Stimulated activated CD4-positive, alpha-beta T cell treated with anti-CD3 and anti-CD28 coated beads, Interleukin-2, amount 100 ng/mL, for 48 hours (primary cell): ENCODE measurements at places on chromosomes 16 and 17.

- peak; percentile 86 for DNase-seq
Measured at GRCh38 chr16:68040506-68041288, 17.6 kb downstream of the DUS2 start.

DNA sequence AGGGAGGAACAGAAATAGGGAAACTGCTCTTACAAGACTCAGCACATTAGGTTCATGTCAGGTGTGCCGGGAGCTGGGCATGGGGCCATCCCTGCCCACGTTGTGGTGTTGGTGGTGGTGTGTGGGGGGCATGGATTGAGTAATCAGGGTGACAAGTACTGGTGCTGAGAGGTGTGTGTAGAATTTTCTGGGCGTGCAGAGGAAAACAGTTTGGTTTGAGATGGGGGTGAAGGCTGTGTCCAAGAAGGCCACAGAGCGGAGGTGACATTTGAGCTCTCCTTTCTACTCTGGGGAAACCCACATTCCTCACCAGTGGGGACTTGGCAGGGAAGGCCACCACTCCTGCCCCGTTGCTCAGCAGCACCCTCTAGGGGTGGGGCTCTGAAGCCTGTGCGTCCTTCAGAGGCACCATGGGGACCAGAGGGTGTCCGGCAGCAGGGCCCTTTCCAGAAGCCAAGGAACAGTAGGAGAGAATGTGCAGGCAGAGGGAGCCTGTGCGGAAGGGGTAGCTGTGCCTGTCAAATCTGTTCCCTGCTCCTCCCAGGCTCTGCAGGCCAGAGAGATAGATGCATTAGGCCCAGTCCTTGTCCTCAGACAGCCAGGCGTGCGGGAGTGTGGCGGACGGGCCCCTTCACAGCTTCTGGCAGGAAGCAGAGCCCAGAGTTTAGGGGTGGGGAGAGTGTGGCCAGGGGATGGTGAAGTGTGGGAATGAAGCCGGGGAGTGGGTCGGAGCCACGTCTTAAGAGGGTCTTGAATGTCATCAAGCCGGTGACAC lies 48.7 kb upstream of the GSE1 start:
- DNase-seq, result peak; percentile 32

DNA sequence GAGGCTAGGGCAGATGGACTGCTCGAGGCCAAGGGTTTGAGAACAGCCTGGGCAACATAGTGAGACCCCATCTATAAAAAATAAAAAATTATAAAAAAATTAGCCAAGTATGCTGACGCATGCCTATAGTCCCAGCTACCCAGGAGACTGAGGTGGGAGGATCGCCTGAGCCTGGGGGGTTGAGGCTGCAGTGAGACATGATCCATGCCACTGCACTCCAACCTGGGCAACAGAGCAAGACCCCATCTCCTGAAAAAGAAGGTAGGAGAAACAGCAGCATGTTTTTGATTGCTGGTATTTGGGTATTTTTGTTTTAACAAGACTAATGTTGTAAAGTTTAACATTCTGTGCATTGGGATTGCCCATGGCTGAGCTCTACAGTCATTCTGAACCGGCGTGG lies 8.9 kb upstream of the DDX19A start:
- no peak for DNase-seq

DNA sequence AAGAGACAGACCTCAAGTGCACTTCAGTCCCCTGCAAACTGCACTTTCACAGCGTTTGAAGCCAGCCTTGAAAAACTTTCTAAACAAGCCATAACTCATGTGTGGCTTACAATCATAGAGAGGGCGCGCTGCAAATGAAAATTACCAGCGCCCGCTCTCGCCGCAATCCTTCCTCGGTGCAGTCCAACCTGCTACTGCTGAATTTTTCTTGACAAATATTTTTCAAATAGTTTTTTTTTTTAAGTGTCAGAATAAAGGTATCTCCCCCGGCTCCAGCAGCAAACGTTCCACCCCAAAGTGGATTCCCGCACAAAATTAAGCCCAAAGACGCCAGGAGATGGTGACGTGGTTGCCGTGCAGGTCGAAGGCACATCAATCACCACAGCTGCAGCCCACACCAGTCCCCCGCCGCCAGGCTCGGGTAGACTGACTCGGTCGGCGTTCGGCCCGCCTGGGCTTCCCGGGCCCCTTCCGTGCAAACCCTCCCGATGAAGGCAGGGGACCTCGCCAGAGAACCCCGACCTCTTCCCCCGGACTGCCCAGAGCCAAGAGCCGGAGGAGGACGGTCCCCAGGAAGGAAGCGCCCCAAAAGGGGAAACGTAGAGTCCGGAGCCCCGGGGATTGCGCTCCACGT lies 630 bp downstream of the GRB2 start:
- peak; percentile 47 for DNase-seq

GRCh38 chr16:86571530-86571915 lies 4.9 kb downstream of the FOXC2 start:
- DNase-seq, result no peak

GRCh38 chr17:39217734-39218369 lies 7.9 kb downstream of the STAC2 start:
- DNase-seq, result no peak

- DNase-seq, result peak; percentile 30
Measured at GRCh38 chr16:88570691-88571092, 489 bp downstream of the ZC3H18 start.

DNA sequence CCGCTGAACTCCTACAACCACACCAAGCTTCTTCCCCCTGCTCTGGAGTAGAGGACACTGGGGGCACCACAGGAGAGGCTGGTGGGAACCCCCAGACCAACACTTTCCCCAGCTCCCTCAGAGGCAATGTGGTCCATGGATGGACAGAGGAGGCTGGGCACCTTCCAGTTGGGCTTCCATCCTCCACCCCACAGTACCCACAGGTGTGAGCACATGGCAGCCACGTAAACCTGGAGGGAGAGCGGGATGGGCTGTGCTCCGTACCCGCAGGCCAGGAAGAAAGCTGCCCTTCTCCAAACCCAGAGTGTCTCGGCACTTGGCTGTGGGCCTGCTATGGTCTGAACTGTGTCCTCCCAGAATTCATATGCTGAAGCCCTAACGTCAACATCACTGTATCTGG lies 1.7 kb downstream of the SGSH start:
- no peak for DNase-seq

DNA sequence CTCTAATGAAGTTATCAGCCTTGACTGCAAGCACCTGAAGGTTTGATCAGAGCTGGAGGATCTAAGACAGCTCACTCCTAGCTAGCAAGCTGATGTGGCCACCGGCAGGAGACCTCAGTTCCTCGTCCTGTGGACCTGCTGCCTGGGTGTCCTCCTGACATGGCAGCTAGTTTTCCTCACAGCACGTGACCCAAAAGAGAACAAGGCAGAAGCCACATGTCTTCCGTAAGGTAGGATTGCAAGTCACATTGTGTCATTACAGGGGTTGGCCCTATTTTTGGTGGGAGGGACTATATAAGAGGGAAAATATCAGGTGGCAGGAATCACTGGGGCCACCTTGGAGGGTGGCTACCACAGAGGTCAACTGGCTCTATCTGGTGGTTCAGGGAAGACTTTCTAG lies 18.1 kb upstream of the WWOX start:
- no peak for DNase-seq

DNA sequence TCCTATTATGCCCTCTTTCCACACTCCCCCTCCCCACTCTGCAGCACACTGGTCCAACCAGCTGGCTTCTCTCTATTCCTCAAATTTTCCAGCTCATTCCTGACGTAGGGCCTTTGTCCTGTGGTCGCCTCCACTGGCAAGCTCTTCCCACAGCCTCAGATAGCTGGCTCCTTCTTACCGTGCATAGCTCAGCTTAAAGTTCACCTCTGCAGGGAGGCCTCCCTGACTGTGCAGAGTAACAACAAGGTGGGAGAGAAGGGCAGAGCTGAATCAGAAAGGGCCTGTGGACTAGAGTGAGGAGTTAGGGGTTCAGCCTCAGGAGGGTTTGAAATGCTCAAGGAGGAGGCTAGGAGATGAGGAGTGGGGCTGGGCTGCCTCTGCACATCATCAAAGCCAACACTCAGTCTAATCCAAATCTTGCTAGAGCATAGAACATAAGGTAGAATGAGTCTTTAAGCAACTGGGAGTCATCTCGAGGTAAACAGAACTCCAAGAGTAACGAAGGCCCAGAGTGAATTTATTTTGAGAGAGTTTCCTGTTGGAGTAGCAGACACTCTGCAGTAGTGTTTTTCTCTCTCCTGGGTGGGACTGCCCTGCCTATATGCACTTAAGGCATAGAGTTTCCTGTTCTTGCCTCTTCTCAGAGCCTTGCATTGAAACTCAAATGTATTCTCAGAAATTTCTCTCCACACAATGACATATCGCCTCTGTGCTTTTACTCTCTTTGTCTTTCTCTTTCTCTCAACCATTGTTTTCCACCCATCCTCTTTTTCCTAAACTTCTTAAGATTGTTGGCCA lies 19.4 kb downstream of the SPPL2C start:
- no peak for DNase-seq

DNA sequence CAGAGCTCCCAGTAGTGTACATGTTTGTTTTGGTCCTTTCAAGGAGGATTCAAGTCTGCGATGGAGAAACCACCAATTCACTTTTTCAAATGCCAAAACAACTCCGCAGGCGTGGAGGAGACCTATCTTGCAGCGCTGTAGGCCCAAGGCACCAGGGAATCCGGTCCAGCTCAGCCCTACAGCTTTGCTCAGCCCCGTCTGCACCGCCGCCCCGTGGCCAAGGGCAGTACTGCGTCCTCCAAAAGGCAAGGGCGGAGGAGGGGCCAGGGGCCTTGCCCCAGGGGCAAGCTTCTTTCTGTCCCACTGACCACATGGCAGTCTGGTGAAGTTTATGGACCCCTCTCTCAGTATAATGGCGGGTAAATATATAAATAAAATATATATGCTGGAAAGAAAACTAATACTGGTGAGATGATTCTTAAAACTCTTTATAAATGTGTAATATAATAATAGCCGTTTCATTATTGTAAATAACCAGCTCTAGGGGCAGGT lies 709 bp upstream of the CD300LG start:
- DNase-seq, result peak; percentile 86

GRCh38 chr16:15866451-15866850 lies 9.6 kb upstream of the MYH11 start:
- no peak for DNase-seq

DNA sequence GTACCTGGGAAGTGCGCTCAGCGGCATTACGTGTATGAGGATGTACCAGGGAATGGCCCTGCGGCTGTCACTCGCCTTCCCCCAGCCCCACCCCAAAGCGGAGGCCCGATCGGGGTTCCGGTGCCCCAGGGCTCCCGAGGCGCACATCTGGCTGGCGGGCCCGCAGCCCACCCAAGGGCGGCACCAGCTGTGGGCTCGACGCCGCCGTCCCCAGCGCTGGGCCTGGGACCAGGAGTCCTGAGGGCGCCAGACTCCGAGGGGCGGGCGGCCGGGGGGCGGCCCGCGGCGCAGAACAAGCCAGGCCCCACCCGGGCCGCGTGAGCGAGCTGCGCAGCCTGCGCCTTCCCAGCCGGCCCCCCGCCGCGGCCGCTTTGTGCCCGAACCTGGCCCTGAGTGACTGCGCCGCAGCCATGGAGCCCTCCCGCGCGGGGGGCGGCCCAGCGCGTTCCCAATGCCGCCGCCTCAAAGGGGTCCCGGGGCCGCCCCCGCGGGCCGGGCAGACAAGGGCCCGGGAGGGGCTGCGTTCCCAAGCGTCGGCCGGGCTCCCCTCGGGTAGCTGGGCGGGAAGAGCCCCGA lies 17.4 kb downstream of the ZNF423 start:
- DNase-seq, result no peak

DNA sequence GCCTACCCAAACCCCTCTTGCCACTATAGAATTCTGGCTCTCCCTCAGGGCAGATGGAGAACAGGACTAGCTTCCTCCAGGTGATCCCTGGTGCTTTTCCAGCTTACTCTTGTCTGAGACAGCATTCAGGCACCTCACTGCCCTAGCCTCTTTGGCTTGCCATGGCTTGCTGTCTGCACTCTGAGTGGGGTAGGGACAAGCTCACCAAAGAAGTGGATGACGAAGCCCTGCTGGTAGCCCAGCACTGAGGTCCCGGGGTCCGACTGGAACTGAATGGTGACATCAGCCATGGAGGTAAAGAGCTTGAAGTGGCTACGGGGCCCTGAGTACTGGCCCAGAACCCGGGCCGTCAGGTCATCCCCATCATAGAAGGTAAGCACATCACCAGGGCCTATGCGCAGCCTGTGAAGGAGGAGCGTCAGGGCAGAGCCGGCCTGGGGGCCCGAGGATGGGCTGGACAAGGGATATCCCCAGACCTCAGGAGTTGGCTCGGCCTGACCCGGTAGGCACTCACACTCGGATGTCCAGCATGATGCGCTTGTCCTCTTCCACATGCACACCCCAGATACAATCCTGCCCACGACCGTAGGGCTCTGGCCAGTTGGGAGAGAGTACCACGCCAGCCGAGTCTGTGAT lies 7.6 kb upstream of the PHF12 start:
- no peak for DNase-seq

DNA sequence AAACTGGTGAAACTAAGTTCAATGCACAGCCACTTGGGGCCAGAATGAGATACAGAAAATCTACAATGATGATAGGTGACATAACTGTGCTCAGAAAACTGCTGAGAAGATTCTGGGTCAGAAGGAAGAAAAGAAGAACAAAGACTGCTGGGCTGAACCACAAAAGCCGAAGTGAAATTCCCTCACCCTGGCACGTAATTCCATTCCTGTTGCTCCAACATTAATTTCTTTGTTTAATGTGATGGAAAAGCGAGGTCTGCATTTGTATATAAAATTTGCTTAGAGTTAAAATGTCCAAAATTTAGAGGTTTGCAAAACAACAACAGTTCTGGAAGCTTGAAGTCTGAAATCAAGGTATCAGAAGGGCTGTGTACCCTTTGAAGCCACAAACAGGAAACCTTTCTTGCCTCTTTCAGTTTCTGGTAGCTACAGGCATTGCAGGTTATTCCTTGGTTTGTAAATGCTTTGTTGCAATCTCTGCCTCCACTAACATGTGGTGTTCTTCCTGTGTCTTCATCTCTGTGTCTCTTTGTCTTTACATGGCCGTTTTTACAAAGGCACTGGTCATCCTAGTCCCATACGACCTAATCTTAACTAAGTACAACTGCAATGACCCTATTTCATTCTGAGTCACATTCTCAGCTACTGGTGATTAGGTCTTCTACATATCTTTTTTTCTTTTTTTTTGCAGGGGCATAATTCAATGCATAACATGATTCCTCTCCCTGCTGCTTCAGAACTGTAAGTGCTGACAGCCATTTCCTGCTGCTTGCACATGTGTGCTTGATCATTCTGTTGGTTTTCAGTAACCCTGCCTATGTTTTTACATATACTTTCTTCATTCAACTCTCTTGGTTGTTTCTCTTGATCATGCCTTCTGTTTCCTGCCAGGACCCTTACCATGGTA lies 603.0 kb upstream of the CDH8 start:
- DNase-seq, result no peak
